ENCODE measurements at places on chromosomes 5 and 9.

DNA sequence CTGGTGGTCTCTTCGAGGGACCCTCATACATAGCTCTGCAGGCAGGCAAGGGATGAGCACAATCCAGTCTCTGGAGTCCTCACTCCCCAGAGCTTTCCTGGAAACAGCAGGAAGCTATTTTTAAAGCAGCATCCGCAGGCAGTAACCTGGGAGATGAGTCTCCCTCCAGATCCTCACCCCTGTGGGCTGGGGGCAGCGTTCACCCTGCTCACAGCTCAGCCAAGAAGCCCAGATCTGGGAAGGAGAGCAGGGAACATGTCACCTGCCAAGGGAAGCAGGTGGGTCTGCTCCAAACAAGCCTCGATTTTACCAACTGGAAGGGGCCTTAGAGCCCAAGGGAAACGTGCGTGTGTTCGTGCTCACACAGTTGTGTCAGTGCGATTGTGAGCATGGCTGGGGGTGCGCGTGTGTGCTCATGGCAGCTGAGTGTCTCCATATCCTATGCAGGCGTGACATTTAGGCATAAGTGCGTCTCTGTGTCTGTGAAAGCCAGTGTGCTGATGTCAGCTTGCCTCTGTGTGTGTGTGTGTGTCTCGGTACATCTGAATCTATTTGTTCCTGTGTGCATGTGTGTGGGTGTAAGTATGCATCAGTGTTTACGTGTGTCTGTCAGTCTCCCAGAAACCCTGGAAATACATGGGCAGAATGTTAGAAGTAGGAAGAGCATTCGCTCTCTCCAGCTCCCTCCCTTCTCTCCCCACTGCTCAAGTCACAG is 40.6 kb upstream of the CPLX2 start:
- no peak for DNase-seq

DNA sequence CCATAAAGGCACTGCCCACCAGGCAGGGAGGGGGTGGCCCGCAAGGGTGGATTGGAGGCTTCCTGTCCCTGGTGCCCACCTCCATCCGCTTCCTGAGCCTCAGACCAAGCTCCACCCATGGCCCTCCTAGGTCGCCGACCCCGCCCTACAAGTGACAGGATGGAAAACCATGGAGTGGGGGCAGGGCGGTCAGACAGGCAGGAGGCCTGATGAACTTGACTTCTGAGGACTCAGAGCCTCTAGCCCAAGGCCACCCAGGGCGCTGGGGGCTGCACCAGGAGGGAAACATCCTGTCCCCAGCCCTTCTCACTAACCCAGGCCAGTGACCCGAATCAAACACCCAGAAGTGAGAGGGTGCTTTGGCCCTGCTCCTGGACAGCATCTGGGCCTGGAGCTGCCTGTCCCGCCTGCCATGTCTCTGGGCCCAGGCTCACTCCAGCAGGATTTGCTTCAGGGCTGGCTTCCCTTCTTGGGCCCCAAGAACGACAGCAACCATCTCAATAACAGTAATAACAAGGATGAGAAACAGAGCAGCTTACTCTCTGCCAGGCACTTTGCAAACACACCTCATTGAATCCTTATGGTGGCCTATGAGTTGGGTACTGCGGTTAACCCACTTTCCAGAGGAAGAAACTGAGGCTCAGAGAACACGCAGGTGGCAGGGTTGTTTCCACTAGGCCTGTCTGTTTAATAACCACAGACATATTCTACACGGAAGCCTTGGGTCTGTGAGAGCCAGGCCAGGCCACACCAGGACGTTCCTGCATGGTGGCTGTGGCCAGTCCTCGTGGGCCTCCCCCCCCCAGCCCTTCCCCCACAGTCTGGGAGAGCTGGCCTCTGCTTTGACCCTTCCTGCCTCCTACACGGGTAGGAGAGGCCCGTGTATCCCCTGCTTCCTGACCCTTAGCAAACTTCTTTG is 4.4 kb upstream of the ST6GALNAC6 start:
- peak; percentile 57 for DNase-seq

DNA sequence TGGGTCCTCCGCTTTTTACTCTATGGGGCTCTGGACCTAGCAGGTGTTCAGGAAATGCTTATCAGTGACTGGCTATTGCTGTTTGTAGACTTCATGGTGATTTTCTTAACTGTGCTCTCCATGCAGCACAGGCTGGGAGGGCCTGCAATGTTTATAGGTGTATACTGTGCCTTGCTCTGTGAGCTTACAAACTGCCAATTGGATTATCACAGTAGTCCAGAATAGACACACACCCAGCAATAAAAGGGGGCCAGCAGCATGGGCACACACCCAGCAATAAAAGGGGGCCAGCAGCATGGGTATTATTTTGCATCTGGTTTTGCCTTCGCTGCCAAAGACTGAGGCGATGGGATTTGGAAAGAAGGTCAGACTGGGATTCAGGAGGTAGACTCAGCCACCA is 100.0 kb downstream of the CRB2 start:
- no peak for DNase-seq

GRCh38 chr9:72428329-72428728 is 63.3 kb upstream of the ZFAND5 start:
- no peak for DNase-seq

GRCh38 chr5:133612249-133612860 is at the start of gene FSTL4:
TSS of gene FSTL4 (minus strand) at chr5:133612541.
- DNase-seq = no peak

All from activated CD8-positive, alpha-beta memory T cell treated with anti-CD3 and anti-CD28 coated beads for 1 hour (primary cell).